ENCODE measurements at places on chromosomes 12 and 14.

- DNase-seq, result no peak
Measured at GRCh38 chr14:99424306-99424877, 56.3 kb downstream of the SETD3 start.

- peak; percentile 68 for DNase-seq
Measured at GRCh38 chr12:52147367-52147963, 44.3 kb downstream of the KRT80 start.

DNA sequence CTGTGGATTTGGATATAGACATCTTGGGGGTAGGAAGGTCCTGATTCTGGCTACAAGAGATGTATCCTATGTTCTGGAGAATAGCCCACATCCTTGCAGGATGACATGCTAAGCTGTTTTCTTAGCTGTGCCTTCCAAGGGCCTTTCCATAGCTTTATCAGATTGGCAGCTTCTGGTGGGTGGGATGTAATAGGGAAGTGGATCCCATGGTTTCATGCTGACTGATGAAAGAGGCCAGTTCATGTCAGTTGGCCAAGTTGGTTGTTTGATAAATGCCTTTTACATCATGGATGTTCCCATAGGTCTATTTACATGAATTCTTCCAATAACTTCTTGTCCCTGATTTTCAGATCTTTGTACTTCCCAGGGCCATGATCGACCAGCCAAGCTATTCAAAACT, 169.1 kb upstream of the RMST start:
- no peak for DNase-seq

DNA sequence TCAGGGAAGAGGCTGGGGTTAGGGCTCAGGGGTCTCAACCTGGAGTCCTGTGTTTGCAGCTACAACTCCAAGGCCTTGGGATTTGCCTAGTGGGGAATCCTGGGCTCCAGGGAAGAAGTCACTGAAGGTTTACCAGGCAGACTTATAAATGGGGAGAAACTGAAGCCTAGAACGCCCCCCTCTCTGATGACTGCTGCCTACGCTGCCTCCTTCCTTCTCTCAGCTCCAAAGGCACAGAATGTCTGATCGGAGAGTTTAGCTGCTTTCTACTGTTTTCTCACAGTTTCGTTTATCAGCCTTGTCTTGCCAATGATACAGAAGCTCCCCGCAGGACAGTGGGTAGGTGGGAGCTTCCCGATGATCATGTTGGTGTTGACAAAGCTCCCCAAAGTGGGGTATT, 101.7 kb downstream of the CACNA1C start:
- DNase-seq, result no peak

GRCh38 chr12:26001530-26001929, 43.0 kb downstream of the RASSF8 start:
- DNase-seq, result no peak

DNA sequence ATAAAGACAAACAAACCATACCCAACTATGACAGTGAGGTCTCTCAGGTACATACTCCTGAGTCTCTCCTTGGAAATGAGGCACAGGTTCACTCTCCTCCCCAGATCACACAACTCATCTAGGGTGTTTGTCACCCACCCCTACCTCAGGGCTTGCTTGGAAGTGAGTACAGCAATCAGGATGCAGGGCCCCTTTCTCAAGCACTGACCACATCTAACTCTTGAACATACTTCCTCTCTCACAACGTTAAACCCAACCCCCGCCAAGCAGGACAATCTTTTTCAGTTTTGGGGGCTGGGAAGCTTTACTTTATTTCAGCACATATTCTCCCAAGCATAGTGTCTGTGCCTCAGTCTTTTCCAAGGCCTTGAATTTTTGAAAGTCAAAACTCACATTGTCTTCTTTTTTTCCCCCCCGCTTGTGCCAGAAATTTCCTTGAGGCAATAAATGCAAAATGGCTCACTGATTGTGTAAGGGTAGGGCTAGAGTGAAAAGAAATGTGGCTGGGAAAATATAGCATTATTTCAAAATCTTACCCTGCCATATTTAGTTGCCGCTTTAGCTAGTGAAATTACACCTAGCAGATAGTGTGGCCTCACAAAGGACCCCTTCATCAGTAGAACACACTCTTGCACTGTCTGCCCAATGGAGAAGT, 2.4 kb upstream of the GPR65 start:
- DNase-seq, result no peak

GRCh38 chr14:64821651-64822050, 58.1 kb downstream of the SPTB start:
- no peak for DNase-seq

- peak; percentile 19 for DNase-seq
Measured at GRCh38 chr14:101665478-101666078, 95.9 kb upstream of the PPP2R5C start.

DNA sequence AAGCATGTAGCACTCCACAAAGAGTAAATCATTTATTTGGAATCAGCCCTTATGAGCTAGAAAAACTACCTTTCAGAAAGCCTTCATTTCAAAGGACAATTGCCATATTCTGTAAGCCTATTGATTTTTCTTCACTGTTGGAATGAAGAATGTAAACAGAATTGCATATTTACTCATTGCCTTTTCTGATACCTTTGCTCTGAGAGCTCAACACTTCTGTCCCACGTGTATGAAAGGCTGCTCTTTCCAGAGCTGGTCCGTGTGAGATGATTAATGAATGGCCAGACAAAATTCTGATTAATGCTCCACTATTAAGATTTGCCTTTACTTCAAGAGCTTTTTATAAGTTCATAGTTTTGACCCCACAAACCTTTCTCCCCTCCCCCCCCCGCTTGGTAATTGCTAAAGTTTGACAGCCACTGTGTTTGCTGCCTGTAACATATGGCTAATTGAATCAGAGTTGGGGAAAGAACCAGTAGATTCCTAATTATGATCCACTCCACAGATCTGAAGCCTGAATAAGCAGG, 63.0 kb upstream of the PLEKHA5 start:
- DNase-seq, result peak; percentile 43
